Stimulated activated CD8-positive, alpha-beta memory T cell treated with anti-CD3 and anti-CD28 coated beads, Interleukin-7, amount 100 ng/mL, for 1 hour (primary cell): ENCODE measurements at places on chromosomes 13 and 19.

DNA sequence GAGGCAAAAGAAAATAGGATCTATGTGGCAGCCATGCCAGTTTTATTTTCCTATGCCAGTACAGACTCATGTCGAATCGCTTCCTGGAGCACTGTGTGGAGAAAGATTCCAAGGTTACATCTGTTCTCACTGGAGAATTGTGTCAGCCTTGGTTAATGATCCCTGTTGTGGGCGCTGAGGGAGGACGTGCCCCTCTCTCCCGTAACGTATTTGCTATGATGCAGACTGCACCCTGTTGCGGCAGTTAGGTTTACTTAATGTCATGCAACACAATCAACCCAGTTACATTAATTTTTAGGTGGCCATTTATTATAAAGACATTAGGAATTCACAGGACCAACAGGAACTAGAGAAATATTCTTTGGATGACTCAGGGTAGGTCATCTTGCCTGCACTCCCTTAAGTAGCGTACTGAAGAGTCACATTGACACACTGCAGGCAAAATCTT is 892.9 kb downstream of the EFNB2 start:
- no peak for DNase-seq

- DNase-seq: no peak
Observed at GRCh38 chr19:33071887-33072286, 7.2 kb upstream of the RHPN2 start.

DNA sequence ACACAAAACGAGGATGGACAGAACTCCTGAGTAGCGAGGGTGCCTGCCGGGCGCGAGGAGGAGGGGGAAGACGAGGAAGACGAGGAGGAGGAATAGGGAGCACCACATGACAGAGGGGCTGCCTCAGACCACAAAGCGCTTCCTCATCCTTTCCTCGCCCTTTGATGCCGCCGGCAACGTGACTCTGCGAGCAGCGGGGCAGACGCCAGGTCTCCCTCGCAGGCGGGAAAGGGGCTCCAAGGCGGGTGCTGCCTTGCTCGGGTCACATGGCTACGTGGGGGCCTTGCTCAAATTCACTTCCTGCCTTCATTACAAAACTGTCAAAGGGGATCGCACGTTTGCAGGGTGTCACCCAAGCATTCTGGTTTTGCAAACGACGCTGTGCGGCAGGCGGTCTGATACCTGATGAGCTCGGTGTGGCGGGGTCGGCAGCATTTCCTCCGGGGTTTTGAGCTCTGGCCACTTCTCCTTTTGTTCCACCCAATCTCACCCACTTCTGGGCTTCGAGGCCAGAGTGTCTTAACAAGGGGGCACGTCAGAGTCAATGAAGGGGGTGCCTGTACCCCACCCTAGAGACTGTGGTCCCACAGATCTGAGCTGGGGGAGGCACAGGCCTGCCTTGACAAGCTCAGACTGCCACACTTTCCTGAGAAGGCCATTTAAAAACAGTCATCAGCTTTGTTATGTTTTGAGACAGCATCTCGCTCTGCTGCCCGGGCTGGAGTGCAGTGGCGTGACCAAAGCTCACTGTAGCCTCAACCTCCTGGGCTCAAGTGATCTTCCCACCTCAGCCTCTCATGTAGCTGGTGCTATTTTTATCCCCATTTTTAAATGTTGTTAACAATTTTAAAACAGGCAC is 14.9 kb downstream of the MAP2K2 start:
- peak; percentile 36 for DNase-seq

- no peak for DNase-seq
Observed at GRCh38 chr13:50891206-50891605, 18.4 kb upstream of the RNASEH2B start.

DNA sequence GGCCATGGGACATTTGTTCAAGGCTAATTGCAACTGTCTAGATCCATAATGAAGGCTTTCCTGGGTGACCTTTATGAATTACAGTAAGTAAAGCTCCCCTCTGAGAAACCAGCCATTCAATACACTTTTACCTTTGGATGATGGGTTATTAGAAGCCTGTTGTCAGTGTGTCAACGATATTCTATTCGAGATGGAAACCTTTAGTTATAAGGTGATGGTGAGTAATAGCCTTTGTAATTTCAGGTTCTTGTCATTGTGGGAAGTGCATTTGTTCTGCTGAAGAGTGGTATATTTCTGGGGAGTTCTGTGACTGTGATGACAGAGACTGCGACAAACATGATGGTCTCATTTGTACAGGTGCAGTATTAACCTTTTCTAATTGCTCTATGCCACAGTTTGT is 261.7 kb downstream of the ITGBL1 start:
- DNase-seq: no peak

GRCh38 chr19:39843919-39844793 is 2.0 kb downstream of the FBL start:
- DNase-seq: no peak

GRCh38 chr19:8392017-8392591 is 1.9 kb downstream of the RAB11B start:
- DNase-seq: no peak

DNA sequence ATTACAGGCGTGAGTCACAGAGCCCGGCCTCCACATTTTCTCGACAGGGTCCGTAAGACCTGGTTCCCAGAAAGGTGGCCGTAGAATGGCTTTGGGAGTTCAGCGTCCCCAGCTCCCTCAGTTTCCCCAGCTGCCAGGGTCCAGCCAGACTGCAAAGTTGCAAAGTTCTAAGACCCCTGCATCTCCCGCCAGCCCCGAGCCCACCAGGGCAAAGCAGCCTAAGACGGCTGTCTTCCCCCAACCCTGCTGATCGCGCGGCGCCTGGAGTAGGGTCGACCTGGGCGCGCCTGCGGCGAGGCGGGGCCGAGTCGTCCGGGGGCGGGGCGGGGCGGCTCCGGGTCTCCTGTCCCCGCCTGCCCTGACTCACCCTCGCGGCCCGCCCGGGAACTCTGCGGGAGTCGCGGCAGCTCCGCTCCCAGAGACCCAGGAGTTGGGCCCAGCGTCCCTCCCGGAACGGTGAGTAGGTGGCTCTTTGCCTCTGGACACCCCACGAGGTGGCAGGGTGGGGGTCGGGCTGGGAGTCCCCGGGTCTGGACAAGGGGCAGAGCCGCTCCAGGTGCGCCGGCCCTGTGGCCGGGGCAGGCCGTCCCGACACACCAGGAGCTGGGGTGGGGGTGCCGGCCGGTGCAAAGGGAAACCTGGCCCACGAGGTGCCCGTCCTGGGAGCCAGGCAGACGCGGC is at the start of gene LRRC8E:
LRRC8E (plus strand) TSS at position 366 of the 681 bp plus-strand sequence. CDS start 7,094 bp downstream, outside the sequence.
- no peak for DNase-seq

- peak; percentile 16 for DNase-seq
Observed at GRCh38 chr19:51440846-51441409, 17.3 kb downstream of the SIGLEC8 start.

DNA sequence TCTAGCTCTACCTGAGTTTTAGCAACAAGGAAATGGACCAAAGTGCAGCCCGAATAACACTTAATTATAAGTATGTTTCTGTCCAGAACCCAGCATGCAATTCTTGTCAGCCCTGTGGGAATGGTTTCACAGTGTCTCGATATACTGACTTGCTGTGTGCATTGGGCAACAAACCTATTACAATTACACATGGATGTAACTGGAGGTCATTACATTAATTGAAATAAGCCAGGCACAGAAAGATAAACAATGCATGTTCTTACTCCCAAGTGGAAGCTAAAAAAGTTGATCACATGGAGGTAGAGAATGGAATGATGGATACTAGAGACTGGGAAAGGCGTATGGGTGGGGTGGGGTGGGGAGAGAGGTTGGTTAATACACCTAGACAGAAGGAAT is 5.1 kb upstream of the CYP2S1 start:
- DNase-seq: no peak

GRCh38 chr19:19258589-19259338 is 14.3 kb downstream of the TM6SF2 start:
- no peak for DNase-seq

DNA sequence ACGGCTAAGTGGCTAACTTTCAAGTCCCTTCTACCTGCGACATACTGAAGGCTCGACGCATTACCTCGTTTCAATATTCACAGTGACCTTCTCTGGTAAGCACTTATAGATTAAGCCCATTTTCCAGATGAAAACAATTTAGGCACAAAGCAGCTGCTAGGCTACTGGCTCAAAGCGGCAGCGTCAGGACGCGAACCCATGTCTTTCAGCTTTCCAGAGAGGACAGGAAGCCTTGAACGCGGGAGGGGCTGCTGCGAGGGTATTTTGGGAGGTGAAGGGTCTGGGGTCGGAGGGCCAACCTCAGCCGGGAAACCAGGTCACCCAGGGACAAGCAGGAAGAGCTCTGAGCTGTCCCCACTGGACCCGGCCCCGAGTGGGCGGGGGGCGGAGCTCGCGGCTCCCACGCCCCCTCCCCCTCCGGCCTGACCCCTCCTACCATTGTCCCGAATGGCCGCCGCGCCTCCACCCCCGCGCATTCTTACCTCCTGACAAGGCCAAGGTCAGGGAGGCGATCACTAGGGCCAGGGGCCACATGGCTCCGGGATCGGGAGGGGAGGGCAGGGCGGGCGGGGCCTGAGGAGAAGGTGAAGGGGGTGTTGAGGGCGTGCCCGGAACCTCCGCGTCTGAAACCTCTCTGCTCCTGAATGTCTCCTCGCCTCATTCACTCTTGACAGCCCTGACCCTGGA is at the start of gene KLK13:
KLK13 (minus strand) TSS at position 559 of the 687 bp plus-strand sequence; CDS start at position 534, 25 bp downstream.
- no peak for DNase-seq

GRCh38 chr13:84653915-84654534 is 771.8 kb upstream of the SLITRK1 start:
- no peak for DNase-seq

DNA sequence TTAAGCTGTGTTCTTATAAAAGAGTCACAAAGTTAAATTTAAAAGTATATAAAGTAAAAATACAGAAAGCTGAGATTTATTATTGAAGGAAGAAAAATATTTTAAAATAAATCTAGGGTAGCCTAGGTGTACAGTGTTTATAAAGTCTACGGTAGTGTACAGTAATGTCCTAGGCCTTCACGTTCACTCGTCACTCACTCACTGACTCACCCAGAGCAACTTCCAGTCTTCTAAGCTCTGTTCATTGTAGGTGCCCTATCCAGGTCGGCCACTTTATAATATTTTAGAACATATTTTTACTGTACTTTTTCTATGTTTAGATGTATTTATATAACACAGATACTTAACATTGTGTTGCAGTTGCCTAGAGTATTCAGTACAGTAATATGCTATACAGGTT is 47.4 kb downstream of the NDFIP2 start:
- DNase-seq: no peak

DNA sequence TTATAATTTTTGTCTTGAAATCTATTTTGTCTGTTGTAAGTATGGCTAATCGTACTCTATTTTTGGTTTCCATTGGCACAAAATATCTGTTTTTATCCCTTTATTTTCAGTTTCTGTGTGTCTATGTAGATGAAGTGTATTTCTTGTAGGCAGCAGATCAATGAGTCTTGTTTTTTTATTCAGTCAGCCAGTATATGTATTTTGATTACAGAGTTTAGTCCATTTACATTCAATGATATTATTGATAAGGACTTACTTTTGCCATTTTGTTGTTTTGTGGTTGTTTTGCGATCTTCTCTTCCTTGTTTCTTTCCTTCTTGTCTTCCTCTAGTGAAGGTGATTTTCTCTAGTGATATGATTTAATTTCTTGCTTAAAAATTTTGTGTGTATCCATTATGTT is 336.3 kb upstream of the SPRY2 start:
- DNase-seq: no peak

DNA sequence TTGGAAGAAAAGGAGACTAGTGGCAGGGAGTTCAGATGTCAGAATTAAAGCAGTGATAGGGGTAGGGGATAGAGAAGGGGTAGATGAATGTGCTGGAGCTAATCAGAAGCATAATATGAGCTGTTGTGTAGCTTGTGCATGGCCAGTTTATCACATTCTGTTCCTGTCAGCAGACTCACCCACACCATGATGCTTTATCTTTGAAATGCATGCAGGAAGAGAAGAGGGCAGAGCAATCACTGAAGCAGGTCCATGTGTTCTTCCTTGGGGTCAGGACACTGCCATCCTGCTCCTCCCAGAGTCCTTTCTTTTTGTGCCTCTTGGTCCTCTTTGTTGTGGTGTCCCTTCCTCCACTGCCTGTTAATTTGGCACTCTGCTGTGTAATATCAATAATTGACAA is 5.8 kb downstream of the CHAMP1 start:
- DNase-seq: no peak

- no peak for DNase-seq
Observed at GRCh38 chr13:112229445-112229844, 146.7 kb upstream of the SPACA7 start.

GRCh38 chr13:47112205-47112902 is 215.5 kb upstream of the HTR2A start:
- DNase-seq: no peak

GRCh38 chr13:43787518-43787891 is 733 bp upstream of the ENOX1 start:
- no peak for DNase-seq

GRCh38 chr19:32287811-32288227 is 57.6 kb upstream of the ZNF507 start:
- DNase-seq: no peak

- no peak for DNase-seq
Observed at GRCh38 chr13:111895896-111896821, 170.8 kb upstream of the SOX1 start.

DNA sequence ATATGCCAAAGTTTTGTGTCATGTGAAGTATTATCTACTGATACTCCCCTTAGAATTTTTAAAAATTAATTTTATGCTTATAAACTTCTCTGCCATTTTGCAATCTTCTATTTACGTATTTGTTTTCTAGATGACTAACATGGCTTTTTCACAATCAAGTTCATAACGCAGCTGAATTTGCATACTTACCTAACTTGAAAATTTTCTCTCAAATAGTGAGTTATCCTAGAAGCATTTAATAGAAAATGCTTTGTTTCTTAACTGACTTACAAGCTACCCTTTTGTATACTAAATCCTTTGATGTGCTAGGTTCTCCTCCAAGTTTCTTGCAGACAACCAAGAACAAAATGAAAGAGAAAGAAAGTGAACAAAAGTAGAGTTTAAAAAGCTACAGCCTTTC is 683.5 kb downstream of the LIG4 start:
- no peak for DNase-seq

DNA sequence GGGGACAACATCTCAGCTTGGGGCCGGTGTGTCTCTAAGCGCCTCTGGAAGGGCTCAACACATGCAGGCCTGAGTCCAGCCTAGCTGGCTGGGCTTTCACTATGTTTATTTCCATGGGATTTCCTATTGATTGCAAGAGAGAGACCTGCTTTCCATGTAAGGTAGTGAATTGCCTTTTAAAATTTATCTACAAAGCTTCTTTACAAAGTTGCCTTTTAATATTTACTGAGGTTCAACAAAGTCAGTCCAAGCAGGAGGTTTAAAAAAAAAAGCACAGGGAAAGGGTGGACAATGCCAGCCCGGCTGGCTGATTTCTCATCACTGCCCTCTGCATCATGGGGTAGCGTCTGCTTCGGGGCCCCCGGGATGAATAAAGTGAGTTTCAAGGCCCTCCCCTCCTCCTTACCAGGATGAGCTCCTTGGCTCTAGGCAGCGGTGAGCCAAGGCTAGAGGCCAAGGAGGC is 15.8 kb downstream of the TLE2 start:
- DNase-seq: no peak

- DNase-seq: no peak
Observed at GRCh38 chr13:93603043-93603442, 376.4 kb downstream of the GPC6 start.
